Caco-2 (cell line): ENCODE measurements at places on chromosomes 4 and X.
A peak's percentile ranks its signal among the peaks of the same experiment; 100 is the strongest.

- DNase-seq, result no peak
Measured at GRCh38 chrX:12210196-12210815, 72.0 kb downstream of the FRMPD4 start.

DNA sequence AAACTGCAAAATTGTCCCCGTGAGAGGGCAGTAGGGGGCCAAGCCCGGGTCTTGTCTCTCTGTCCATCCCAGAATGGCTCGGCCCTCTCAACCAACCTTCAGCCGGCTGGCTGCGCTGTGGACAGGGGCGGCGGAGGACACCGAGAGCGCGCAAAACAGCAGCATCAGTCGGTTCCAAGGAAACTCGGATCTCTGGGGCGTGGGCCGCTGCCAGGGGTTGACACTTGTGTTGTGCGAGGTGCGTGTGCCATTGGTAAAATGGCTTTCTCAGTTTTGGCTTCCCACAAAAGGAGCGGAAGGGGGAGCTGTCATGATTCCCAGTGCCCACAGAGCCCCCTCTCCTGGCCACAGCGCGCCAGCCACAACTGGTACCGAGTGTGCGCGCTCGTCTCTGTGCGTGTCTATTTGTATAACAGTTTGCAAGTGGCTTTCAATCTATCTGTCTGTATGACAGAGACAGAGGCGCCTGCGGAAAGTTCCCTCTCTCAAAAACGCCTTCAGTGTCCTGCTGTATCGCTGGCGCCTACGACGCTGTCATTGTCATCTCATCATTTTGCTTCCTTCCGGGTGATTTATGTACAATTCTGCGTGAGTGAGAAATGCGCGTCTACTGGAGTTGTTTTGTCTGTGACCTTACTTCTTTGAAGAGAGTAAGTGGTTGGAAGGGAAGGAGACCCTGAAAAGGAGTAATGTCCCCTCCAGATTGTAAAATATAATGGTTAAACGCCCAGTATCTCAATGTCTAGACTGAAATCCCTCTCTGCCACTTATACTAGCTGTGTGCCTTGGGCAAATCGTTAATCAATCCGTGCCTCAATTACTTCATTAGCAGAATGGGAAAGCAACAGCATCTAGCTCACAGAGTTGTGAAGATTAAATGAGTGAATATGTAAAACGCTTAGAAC lies 1.8 kb downstream of the DKK2 start:
- no peak for DNase-seq

GRCh38 chr4:16259241-16259888 lies 33.1 kb upstream of the TAPT1 start:
- no peak for DNase-seq

GRCh38 chrX:39969819-39970504 lies 127.8 kb downstream of the BCOR start:
- DNase-seq, result no peak

DNA sequence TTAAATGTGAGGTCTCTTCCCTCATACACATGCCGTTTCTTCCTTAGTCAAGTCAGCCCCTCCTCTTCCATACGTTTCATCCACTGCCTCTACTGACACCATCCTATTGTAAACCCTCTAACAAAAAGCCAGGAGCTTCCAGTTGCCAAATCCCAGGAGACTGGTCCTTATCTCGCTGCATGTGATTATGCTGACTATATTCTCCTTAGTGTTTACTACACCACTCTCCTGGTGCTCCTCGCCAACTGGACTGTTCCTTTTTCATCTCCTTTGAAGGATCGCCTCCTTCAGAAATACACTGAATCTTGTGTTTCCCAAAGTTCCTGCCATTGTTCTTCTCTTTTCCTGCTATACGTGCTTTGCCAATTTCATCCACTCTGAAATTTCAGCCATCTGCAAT lies 27.7 kb downstream of the MAML3 start:
- no peak for DNase-seq

DNA sequence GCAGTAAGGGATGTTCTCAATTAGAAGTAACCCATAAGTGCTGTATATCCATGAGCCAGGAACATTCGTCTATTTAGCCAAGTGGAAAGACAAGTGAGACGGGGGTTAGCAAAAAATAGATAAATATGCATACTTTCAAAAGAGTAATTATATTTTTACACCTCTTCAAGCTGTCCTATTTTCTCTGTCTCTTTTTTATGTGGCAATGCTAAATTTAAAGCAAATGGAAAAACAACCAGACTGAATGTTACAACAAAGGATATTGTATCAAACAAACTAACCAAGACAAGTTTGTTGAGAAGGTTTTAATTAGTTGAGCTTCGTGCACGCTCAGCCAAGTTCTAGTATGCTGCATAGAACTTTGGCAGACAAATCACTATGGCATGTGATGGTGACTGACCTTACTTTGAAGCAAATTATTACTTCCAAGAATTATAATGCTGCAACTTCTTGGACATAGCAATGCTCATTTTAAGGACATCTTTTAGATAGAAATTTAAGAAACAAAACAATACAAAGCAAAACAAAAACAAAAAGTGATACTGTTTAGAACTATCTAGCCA lies 61.4 kb upstream of the TMEM150C start:
- no peak for DNase-seq

DNA sequence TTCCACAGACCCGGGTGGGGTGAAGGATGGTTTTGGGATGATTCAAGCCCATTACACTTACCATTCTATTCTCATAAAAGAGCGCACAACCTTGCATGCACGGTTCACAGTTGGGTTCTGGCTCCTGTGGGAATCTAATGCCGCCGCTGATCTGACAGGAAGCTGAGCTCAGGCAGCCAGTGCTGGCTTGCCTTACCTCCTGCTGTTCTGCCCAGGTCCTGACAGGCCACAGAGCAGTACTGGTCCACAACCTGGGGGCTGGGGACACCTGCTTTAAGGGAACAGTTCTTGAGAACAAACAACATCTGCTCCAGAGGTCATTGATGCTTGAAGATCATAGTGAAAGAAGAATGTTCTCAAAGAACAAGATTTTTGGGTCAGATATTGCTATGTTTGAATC lies 8.0 kb upstream of the HS3ST1 start:
- no peak for DNase-seq

GRCh38 chr4:69057620-69058409 lies 38.5 kb upstream of the UGT2B7 start:
- DNase-seq, result no peak

DNA sequence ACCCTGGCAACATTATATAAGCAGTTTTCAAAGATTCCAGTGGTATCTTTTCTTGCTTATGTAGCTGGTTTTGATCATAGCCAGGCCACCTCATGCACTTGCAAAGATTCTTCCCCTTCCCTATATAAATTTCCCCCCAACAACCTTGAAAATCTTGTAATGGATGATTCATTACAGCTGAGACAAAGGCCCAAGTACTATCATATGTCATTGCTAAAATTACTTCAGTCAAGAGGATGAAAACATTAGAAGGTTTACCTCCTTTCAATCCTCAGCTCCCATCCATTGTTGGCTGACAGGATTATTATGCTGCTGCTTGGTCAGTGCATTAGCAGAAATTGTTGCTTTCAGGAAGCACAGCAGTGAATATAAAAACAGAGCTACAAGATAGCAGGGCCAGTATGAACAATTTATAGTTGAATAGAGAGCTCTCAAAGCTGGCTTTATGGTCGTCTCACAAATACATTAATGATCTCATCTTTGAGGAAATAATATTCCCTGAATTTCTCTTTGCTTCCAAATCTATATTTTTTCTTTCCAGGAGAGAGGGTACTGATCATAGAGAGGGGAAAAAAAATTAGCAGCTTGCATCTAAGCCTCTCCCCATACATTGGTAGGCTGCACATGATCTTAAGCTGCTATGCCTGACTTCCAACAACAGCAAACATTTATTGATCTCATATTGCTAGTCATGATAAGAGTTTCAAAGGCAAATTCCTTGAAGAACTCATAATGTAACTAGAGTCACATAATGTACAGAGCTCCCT lies 7.7 kb upstream of the ARHGEF38 start:
- DNase-seq, result no peak

GRCh38 chr4:8380511-8381415 lies 59.8 kb downstream of the ACOX3 start:
- no peak for DNase-seq

DNA sequence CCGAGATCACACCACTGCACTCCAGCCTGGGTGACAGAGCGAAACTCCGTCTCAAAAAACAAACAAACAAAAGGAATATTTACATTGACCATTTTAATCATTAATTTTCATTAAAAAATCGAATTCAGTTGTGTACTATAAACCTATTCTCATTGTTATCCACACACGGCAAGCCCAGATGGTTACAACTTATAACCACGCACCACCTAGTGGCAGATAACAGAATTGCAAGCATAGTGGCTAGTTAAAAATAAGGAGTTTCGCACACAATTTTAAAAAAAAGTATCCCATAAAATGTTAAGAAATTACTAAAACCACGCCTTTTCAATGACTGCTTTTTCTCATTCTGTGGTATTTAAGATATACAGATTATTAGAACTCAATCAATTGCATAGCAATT lies 25.4 kb downstream of the MBNL3 start:
- DNase-seq, result peak; percentile 5

- DNase-seq, result no peak
Measured at GRCh38 chr4:7285244-7286094, 93.1 kb downstream of the SORCS2 start.

- DNase-seq, result no peak
Measured at GRCh38 chr4:140944572-140944971, 188.4 kb upstream of the TBC1D9 start.
